ENCODE measurements at places on chromosomes 4 and X.

GRCh38 chr4:186368281-186368680 lies 102.3 kb downstream of the F11 start:
- no peak for DNase-seq

DNA sequence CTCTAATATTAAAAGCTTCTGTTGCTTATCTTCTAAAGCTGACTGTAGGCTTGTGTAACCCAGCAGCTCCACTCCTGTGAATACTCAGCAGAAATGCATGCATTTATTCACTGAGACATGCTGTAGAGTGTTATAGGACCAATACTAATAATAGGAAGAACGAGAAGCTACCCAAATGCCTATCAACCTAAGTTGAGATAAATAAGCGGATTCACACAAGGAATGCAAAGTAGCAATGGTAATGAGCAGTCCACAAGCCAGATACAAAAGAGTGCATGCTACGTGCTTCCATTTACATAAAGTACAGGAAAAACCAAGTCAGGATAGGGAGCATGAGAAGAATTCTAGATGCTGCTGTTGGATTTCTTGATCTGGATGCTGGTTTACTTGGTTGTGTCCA lies 155.9 kb downstream of the AASDH start:
- no peak for DNase-seq

- DNase-seq = no peak
Observed at GRCh38 chr4:165355900-165356300, 22.9 kb upstream of the CPE start.

- DNase-seq = no peak
Observed at GRCh38 chr4:11397819-11398610, 30.7 kb downstream of the HS3ST1 start.

Data from tibial nerve (tissue), 4 donors.